ENCODE measurements at places on chromosomes 1 and 21.

- no peak for DNase-seq
These were observed 1.8 kb downstream of the AURKAIP1 start for GRCh38 chr1:1373051-1373814.

GRCh38 chr1:2413495-2414296 lies 1.3 kb upstream of the PEX10 start:
- no peak for DNase-seq

GRCh38 chr1:91697861-91698260 lies 188.1 kb downstream of the TGFBR3 start:
- DNase-seq, result no peak

GRCh38 chr1:18239671-18240070 lies 132.1 kb downstream of the IGSF21 start:
- DNase-seq, result no peak

DNA sequence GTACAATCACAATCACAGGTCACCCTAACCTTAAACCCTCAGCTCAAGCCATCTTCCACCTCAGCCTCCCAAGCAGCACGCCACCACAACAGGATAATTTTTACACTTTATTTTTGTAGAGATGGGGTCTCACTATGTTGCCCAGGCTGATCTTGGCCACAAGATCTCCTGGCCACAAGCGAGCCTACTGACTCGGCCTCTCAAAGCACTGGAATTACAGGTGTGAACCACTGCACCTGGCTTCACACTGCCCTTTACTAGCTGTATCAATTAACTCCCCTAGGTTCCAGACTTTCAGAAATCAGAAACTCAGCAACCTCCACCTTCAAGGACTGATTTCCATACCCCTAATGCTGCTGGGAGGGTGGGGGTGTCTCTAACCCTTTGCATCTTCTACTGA lies 37.0 kb downstream of the NUP133 start:
- DNase-seq, result no peak

Data from activated CD4-positive, alpha-beta T cell treated with anti-CD3 and anti-CD28 coated beads, Interleukin-2, amount 50 U/mL, for 1 hour (primary cell).